ENCODE measurements at places on chromosomes 6 and 20. TPM values are rescaled to one million over a fixed set of nuclear protein-coding genes. Genes with fewer than 3 reads are reported as not detected.
A peak's percentile ranks its signal among the peaks of the same experiment; 100 is the strongest.

TREML1 gene
- total RNA-seq: not detected

TMEM244 gene
- not detected for total RNA-seq

OR2J1 gene
- not detected for total RNA-seq

DNA sequence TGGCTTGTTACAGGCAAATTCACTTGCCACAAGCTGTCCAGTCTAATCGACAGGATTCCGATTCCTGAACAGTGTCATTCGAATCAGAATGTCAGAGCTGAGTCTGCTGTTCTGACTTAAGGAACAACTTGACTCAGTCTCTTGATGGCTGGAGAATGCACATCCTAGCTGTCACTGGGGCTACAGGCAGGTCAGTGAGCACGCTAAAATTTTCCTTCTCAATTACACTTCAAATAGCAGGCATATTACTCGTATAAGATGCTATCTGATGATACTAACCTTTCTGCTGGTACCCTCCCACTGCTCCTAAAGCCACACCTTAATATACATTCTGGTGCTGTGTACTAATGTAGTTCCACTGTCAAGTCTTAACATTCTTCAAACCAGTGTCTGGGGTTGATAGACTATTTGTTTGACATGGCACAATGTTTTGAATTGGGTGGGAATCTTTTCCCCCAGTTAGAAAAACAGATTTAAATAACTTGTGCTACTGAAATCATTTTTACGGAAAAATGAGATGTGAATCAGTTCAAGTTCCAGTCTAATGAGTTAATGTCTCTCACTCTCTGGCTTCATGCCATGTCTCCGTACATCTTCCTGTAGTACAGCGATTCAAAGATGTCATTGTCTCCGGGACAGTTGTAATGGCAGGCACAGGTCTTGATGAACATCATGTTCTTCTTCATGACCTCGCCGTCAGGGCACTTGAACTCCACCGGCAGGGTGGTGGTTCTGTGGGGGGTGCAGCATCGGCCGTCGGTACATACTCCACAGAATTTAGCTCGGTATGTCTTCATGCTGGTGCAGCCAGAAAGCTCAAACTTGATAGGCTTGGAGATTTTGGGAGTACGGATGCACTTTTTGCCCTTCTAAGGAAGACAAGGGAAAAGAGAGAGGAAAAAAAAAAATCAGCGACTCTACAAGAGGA is 2.2 kb downstream of the CCN2 start:
- H3K4me3 ChIP-seq: no peak overlapping the region
- H3K4me1 ChIP-seq: peaks cover 9% of the 10 kb centered on the region
- H3K36me3 ChIP-seq: no peaks in the 10 kb centered on the region
- no peak for DNase-seq
- H3K27ac ChIP-seq: no peak overlapping the region
- peaks cover 59% of the 10 kb centered on the region for H3K27me3 ChIP-seq

DNA sequence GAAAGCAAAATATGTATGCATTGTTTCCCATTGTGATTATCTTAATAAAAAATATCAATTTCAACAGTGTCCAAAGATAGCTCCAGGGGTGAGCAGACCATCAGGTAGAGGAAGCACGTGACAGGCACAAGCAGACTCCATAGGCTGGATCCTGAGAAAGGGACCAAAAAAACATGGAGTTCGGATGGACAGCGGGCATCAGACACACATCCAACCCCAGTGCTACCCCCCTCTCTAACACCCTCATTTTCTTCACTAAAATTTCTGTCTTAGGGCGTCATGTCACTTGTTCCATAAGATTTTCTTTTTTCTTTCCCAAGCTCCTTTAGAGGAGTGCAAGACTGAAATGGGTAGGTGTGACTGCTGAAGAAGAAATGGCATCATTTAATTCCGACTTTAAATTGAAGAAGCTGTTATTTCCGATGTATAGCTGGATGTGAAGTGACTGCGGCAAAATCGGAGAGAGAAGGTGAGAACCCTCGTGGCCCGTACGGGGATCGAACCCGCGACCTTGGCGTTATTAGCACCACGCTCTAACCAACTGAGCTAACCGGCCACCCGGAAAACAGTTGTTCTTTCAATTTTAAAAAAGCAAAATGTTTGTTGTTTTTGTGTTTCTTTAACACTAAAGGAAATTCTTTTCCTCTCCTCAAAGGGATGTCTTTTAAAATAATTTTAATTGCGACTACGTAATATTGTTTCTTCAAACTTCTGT is 10.3 kb upstream of the PRSS16 start:
- H3K4me1 ChIP-seq: peaks cover 27% of the 10 kb centered on the region
- H3K27ac ChIP-seq: peak overlapping the region; percentile 32
- peak; percentile 64 for DNase-seq
- H3K27me3 ChIP-seq: peaks cover 45% of the 10 kb centered on the region
- peaks cover 4% of the 10 kb centered on the region for H3K36me3 ChIP-seq
- H3K4me3 ChIP-seq: peak overlapping the region; percentile 62

- H3K27me3 ChIP-seq: no peaks in the 10 kb centered on the region
- no peak for DNase-seq
- no peak overlapping the region for H3K4me3 ChIP-seq
Measured at GRCh38 chr6:79821859-79822258, 125.5 kb downstream of the ELOVL4 start.

FNDC11 gene
- 0.26 TPM for total RNA-seq

- H3K27ac ChIP-seq: peak overlapping the region; percentile 86
- H3K4me1 ChIP-seq: peaks cover 29% of the 10 kb centered on the region
- peak; percentile 37 for DNase-seq
- H3K27me3 ChIP-seq: no peaks in the 10 kb centered on the region
- peaks cover 24% of the 10 kb centered on the region for H3K36me3 ChIP-seq
- H3K4me3 ChIP-seq: peak overlapping the region; percentile 69
Measured at GRCh38 chr6:157962601-157963302, 18.9 kb upstream of the SYNJ2 start.

- H3K4me3 ChIP-seq: no peak overlapping the region
- H3K36me3 ChIP-seq: no peaks in the 10 kb centered on the region
- no peak for DNase-seq
- no peak overlapping the region for H3K27ac ChIP-seq
Measured at GRCh38 chr6:18389479-18389878, 2.3 kb downstream of the RNF144B start.

RBPJL gene
- not detected for total RNA-seq

DNA sequence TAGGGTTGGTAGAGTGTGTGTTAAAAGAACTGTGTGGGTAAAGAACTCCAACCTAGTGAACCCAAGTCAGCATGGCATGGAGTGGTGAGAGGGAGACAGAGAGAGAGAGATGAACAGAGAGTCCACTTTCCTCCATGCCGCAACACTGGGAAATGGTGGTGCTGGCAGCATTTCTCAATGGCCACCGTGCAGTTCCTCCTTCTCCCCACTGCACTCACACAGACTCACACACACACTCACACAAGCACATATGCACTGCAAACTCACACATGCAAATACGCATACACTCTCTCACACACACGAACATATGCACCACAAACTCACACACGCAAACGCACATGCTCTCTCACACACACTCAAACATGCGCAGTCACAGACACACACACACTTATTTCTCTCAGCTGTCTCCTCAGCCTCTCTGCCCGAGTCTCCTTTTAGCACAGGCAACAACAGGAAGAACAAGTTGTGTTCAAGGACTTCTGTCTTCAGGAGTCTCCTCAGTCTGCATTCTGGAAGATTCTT is 66.5 kb upstream of the LY86 start:
- no peaks in the 10 kb centered on the region for H3K36me3 ChIP-seq
- no peak overlapping the region for H3K27ac ChIP-seq
- DNase-seq: no peak
- peaks cover 72% of the 10 kb centered on the region for H3K27me3 ChIP-seq

DNA sequence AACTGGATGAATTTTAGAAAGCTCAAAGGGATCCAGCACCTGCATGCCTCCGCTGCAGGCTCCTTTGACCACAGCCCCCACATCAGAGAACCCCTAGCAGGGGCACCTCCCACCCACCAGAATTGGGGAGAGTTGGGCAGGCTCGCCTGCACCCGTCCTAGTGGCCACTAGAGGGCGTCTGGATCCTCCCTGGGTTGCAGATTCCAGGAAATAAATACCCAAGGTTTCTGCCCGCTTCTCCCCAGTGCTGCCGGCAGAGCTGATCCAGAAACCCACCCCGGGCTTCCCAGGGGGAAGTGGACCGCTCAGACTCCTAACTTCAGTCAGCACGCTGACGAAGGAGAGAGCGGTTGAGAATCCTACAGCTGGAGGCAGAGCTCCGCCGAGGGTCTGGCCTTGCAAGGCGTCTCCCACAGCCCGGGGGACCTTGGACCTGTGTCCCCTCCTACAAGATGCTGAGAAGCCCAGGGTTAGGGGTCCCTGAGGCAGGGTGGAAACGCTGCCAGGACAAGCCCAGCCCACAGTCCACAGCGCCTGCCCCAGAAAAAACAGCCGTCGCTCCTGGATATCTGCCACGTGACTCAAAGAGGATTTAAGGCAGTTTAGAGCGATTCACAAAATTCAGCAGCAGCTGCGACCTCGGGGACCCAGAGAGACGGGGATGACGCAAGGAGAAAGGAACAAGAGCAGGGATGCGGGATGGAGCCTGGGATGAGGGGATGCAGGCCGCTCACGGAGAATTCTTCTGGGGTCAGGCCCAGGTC is 32.6 kb upstream of the PHACTR3 start:
- H3K4me3 ChIP-seq: peak overlapping the region; percentile 16
- H3K27ac ChIP-seq: no peak overlapping the region
- DNase-seq: peak; percentile 71

THEMIS gene
- 142 TPM for total RNA-seq

- H3K4me1 ChIP-seq: peaks cover 8% of the 10 kb centered on the region
- no peak overlapping the region for H3K4me3 ChIP-seq
- H3K27ac ChIP-seq: no peak overlapping the region
- no peak for DNase-seq
- no peaks in the 10 kb centered on the region for H3K27me3 ChIP-seq
- peaks cover 11% of the 10 kb centered on the region for H3K36me3 ChIP-seq
Measured at GRCh38 chr6:156904176-156904967, 127.2 kb downstream of the ARID1B start.

- DNase-seq: no peak
- H3K27ac ChIP-seq: no peak overlapping the region
- H3K27me3 ChIP-seq: no peaks in the 10 kb centered on the region
- peaks cover 45% of the 10 kb centered on the region for H3K4me1 ChIP-seq
- H3K36me3 ChIP-seq: peaks cover 31% of the 10 kb centered on the region
Measured at GRCh38 chr6:131208787-131209186, 73.5 kb downstream of the AKAP7 start.

HLA-DRB5 gene
- 15.0 TPM for total RNA-seq

MYMX gene
- total RNA-seq: not detected

DNA sequence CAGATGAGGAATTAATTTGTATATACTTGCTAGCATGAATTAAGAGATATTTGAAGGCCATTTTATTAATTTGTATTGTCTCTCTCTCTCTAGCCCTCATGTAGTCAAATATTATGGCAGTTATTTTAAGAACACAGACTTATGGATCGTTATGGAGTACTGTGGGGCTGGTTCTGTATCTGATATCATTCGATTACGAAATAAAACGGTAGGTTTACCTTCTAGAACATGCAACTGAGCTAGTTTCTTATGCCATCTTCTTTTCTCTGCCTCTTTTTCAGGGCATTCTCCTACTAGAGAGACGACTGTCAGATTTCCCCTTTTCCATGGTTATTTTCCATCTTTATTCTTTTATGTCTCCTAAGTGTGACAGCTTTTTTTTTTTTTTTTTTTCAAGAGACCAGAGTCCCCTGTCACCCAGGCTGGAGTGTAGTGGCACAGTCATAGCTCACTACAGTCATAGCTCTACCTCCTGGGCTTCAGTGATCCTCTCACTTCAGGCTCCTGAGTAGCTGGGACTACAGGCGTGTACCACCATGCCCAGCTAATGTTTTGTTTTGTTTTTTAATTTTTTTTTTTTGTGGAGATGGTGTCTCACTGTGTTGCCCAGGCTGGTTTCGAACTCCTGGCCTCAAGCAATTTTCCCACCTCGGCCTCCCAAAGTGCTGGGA is 15.6 kb downstream of the STK4 start:
- H3K4me3 ChIP-seq: no peak overlapping the region
- H3K27me3 ChIP-seq: no peaks in the 10 kb centered on the region
- H3K36me3 ChIP-seq: peaks cover 77% of the 10 kb centered on the region

DNA sequence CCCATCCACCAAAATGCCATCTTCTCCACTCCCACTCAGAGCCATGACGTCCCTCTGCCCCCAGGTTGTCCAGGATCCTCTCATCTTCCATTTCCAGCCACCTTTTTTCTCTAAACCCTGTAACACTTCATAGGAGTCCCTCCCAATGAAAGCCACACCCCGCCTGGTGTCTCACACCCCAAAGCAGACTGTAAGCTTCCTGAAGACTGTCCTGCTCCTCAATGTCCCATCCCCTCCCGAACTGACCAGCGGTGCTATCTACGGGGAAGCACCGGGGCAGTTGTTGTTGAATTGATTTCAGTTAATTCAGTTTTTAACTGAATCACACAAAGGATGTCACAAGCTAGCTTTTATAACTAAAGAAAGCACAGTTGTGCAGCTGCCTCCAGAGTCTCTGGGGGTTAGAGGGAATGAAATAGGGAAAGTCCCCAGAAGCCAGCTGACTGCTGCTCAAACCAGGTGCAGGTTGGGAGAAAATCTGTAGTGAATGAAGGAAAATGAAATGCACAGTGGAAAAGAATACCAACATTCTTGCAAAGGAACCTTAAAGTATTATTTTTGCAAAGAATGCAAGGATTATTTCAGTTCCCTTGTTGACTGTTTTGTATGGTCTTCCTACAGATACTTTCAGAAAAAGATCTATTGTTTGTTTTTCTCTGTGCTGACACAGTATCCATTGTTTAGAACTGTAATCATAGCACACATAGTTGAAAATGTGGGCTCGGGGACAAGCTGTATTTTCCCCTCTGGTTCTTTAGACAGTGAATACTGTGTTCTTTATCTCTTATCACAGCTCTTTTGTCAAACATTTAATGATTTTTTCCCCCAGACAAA is 222.6 kb upstream of the QKI start:
- H3K4me1 ChIP-seq: no peaks in the 10 kb centered on the region
- no peak overlapping the region for H3K27ac ChIP-seq
- H3K27me3 ChIP-seq: peaks cover 2% of the 10 kb centered on the region
- no peak overlapping the region for H3K4me3 ChIP-seq
- DNase-seq: no peak
- no peaks in the 10 kb centered on the region for H3K36me3 ChIP-seq

GRCh38 chr20:17612287-17612991 is 42.6 kb downstream of the DSTN start:
- H3K4me3 ChIP-seq: peak overlapping the region; percentile 67
- H3K4me1 ChIP-seq: peaks cover 49% of the 10 kb centered on the region
- H3K27me3 ChIP-seq: no peaks in the 10 kb centered on the region
- DNase-seq: peak; percentile 76

GRCh38 chr6:149024361-149024760 is 277.5 kb downstream of the UST start:
- H3K4me1 ChIP-seq: peaks cover 8% of the 10 kb centered on the region
- no peak overlapping the region for H3K27ac ChIP-seq
- H3K36me3 ChIP-seq: peaks cover 6% of the 10 kb centered on the region

Data from activated CD8-positive, alpha-beta T cell treated with anti-CD3 and anti-CD28 coated beads, Interleukin-2, amount 10 ng/mL, durations not matched to agents 7 days and 5 days (primary cell).